ENCODE measurements at places on chromosomes 13 and 19. TPM values are rescaled to one million over a fixed set of nuclear protein-coding genes. Genes with fewer than 3 reads are reported as not detected.

The LRRC63 gene
- not detected for polyA plus RNA-seq

The ZNF154 gene
- polyA plus RNA-seq, result 2.2 TPM

The S1PR4 gene
- polyA plus RNA-seq, result not detected

The COMMD6 gene
- polyA plus RNA-seq, result 63.5 TPM

The ZSCAN4 gene
- polyA plus RNA-seq, result not detected

The TINCR gene
- 0.03 TPM for polyA plus RNA-seq

GRCh38 chr13:83350569-83350968 is 531.7 kb downstream of the SLITRK1 start:
- H3K27ac ChIP-seq, result no peak overlapping the region
- H3K4me1 ChIP-seq, result no peaks in the 10 kb centered on the region
- H3K27me3 ChIP-seq, result no peaks in the 10 kb centered on the region
- no peaks in the 10 kb centered on the region for H3K36me3 ChIP-seq

GRCh38 chr13:32736648-32737047 is 150.4 kb downstream of the PDS5B start:
- no peak overlapping the region for H3K4me3 ChIP-seq
- H3K36me3 ChIP-seq, result no peaks in the 10 kb centered on the region
- no peaks in the 10 kb centered on the region for H3K4me1 ChIP-seq
- H3K27ac ChIP-seq, result no peak overlapping the region
- H3K27me3 ChIP-seq, result no peaks in the 10 kb centered on the region

- H3K4me1 ChIP-seq, result peaks cover 11% of the 10 kb centered on the region
- H3K4me3 ChIP-seq, result no peak overlapping the region
- H3K27ac ChIP-seq, result no peak overlapping the region
- H3K36me3 ChIP-seq, result no peaks in the 10 kb centered on the region
- peak; percentile 17 for DNase-seq
Observed at GRCh38 chr19:56133858-56134653, 7.0 kb upstream of the ZNF444 start.

DNA sequence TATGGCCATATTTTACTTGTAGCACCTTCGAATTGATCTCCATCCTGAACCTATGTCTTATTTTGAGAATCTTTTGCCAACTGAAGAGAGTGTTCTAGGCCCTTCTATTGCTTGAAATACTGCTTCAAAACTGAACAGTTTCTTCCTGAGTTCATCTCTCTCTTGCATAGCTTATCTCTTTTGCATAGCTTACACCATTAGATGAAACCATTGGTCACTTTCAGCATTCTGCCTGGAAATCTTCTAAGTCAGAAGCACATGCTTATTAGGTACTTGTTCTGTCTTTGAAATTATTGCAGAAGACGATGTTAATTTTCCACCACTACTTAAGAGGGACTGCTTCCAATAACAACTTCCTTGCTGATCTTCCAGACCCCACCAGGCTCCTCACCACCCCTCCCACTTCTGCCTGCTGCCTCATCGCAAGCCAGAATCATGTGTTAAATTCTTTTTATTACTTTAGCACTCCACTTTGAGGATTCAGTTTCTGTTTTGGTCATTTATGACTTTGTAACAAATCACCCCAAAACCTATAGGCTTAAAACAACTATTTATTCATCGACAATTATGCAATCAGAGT is 122.4 kb upstream of the MAB21L1 start:
- no peaks in the 10 kb centered on the region for H3K27me3 ChIP-seq
- peaks cover 5% of the 10 kb centered on the region for H3K4me1 ChIP-seq
- no peak overlapping the region for H3K4me3 ChIP-seq
- DNase-seq, result peak; percentile 6
- no peaks in the 10 kb centered on the region for H3K36me3 ChIP-seq
- no peak overlapping the region for H3K27ac ChIP-seq

GRCh38 chr13:114064450-114065140 is 67.8 kb downstream of the RASA3 start:
- DNase-seq, result peak; percentile 40
- peak overlapping the region; percentile 15 for H3K4me3 ChIP-seq
- H3K27me3 ChIP-seq, result no peaks in the 10 kb centered on the region
- H3K27ac ChIP-seq, result peak overlapping the region; percentile 98

Data from IMR-90 (cell line).